ENCODE measurements at places on chromosomes 6 and 20. TPM values are rescaled to one million over a fixed set of nuclear protein-coding genes. Genes with fewer than 3 reads are reported as not detected.

Gene PDYN
- polyA plus RNA-seq: 17.3 TPM

Gene UNC5CL
- 1.0 TPM for polyA plus RNA-seq

Gene FAM184A
- 41.9 TPM for polyA plus RNA-seq

Gene COL20A1
- 0.46 TPM for polyA plus RNA-seq

All from neural cell (in vitro differentiated cells).